ENCODE measurements at places on chromosomes 6 and 20.
A peak's percentile ranks its signal among the peaks of the same experiment; 100 is the strongest.

- DNase-seq, result no peak
These were observed 672.0 kb downstream of the RFPL4B start for GRCh38 chr6:113019176-113019575.

DNA sequence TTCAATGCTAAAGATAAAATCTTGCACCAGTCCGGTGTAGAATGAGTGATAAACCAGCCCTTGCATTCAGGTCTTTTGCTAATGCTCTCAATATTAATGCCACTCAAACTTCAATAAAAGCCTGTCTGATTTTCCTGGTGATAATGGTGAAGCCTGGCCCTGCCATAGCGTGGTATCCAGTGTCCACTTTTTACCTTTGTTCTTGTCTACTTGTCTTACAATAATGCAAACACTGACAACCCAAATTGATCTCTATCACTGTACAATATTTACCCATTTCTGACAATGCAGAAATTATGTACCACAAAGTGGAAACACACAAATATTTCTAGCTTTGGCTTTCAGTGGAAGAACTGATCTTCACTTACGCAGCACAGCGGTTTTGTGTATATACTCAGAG, 189.1 kb downstream of the ZDHHC14 start:
- no peak for DNase-seq

DNA sequence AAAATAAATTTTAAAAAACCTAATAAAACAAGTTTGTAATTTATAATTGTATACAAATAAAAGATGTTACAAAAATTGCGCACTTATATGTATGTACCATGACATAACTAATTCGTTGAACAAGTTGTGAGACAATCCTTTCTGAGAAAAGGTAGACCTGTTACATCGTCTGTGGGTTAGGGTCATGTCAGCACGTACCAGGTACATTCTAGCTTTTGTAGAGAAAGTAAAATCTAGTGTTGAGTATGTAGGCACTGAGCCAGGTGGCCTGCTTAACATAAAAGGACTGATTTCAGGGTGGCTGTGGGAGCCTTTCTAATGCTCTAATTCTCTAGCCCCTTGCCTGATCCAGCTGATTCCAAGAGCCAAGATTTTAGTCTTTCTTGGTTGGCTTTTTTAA, 10.4 kb downstream of the RPL7L1 start:
- DNase-seq, result no peak

DNA sequence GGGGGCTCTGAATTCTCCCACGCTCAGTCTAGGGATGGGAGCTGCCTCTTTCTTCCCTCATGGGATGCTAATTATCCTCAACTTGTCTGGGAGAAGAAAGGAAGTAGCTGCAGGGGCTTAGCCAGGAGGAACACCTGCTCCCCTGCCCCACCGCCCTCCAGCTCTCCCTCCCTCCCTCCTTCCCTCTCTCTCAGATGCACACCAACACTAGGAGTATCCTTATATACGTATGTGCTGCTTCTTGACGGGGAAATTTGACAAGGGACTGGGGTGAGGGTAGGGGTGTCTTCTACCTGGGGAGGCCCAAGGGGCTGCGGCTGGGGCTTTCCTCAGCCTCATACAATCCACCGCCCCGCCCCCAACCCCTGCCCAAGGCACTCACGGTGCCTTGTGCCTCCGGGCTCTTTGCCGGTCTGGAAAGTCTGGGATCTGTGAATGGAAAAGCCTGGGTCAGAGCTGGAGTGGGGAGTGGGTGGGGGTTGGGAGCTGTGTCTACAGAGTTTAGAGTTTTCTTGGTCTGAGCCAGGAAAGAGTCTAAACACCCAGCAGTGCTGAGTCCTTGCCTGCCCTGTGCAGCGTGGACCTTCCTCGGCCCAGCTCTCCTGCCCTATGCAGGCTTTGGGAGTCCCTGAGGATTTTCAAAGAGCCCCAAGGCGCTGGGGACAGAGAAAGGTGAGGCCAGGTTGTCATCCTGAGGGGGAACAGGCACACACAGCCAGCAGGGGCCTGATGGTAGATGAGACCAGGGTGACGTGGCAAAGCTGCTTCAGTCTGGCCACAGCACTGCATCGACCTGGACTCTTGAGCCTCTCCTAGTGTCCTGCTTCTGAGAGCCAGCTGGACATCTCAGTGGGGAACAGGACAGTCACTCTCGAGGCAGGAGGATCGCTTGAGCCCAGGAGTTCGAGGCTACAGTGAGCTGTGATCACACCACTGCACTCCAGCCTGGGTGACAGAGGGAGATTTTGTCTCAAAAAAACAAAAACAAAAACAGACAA, 29.3 kb upstream of the EMILIN3 start:
- DNase-seq, result no peak

DNA sequence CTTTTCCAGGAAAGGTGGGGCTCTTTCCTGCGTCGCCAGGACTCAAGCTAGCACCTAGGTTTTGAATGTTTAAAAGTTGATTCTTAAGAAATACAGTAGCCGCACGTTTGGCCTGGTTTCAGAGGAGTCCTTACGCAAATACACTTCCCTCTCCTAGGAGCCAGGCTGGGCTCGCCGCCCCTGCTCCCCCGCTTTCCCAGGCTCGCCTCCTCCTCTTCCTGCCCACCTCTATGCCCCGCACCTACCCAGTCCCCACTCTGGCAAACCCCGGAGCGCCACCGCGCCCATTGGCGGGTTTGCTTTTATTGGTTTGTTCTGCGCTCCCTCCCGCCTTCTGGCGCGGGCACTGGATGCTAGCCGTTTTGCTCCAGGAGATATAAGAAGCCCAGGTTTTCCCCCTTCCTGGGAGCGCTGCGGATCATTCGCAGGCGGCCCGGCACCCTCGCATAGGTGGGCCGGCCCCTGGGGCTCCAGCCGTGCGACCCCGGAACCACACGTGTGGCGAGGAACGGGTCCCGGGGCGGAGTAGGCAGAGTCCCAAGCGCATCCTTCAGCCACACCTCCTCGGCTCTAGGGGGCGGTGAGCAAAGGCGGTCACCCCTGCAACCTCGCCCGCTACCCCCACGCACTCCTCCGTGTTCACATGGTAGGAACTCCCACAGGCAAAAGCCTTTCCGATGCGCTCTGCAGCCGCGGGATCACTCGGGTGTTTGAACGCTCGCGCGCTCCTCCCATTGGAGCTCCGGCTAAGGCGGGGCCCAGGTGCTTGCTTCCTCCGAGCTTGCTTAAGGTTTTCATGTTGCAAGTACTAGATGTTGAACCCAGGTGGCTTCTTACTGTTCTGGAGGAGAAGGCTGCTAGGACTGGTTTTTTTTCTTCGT, 119.0 kb downstream of the RTN4IP1 start:
- DNase-seq, result peak; percentile 54

DNA sequence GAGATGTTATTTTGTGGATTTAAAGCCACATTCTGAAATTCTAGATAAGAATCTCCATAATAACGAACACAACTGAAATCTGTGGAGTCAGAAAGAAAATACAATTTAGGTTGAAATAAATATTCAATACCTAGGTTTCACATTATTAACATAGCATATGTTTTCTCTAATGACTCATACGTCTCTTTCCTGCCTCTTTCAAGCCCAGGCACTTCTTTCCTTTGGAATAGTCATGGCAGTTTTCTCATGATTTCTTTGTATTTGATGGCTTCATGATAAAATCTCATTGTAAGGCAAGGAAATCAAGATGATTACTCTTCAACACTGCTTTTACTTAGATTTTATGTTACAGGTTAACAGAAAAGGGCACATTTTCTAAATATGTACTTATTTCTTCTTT, 803.7 kb downstream of the PHF3 start:
- DNase-seq, result no peak

All from stimulated activated CD8-positive, alpha-beta memory T cell treated with anti-CD3 and anti-CD28 coated beads, Interleukin-12 subunit alpha, Interleukin-12 subunit beta, amount 100 ng/mL, for 4 hours (primary cell).